NCI-H446 treated with DMSO at 0.1 percent for 48 hours (cell line): ENCODE measurements at places on chromosomes 1 and 21.

- no peak for DNase-seq
These were observed 127.6 kb upstream of the DAB1 start for GRCh38 chr1:57551476-57551875.

- DNase-seq: no peak
These were observed 54.6 kb upstream of the BTG3 start for GRCh38 chr21:17667256-17667655.

- DNase-seq: peak; percentile 95
These were observed 43.0 kb upstream of the IKBKE start for GRCh38 chr1:206427291-206427690.

GRCh38 chr1:19946971-19947370 lies 23.6 kb upstream of the PLA2G2E start:
- DNase-seq: no peak

- no peak for DNase-seq
These were observed 153.9 kb upstream of the CAMK1G start for GRCh38 chr1:209429611-209430010.

DNA sequence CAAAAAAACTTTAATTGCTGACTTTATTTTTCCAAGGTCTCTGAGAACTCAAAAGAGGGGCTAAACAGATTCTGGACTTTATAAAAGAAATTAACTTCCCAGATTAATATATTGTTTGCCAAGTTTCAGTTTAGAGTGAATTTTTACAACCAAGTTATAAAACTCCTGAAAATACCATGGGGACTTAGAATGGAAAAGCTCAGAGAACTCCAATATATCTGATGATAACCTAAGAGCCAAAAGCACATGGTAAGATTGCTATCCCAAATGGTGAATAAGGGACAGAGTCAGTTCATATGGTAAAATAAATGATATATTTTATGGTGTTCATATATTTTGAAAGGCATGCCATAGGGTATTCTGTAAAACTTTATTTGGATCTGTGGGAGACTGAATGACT lies 470.9 kb downstream of the TTLL7 start:
- no peak for DNase-seq

DNA sequence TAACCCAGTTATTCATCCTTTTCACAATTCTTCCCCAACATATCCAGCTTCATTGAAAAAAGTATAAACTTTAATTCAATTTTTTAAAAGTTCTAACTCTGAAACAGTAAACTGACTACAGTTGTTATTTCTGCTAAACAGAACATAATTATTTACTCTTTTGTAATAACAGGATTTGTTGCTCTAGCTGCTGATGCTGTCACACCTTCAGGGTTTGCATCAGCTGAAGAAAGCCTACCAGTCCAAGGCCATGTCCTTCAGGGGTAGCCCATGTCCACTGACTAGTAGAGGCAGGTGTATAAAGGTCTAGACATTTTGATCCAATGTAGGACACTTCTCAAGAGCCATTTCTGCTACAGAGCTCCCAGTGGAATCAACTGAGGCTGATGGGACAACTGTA lies 107.7 kb downstream of the CDC42BPA start:
- DNase-seq: no peak

- DNase-seq: no peak
These were observed 87.8 kb downstream of the ADCY10 start for GRCh38 chr1:167826127-167826526.

DNA sequence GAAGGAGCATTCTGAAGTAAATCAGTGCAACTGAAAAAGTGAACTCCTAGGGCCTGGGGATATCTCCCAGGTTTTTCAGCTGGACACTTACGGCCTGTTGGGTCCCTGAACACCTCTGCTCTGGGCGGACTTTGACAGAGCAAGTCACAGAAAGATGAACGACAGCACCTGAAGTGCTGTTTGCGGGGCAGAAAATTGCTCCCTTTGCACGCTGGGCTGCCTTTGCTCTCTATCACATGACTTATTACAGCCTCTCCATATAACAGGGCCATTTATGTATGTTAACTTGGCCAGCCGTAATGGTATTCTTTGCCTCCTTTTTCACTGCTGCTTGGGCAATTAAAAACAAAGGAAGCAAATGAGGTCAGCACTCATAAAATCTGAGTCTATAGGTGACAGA lies 332.9 kb downstream of the BARHL2 start:
- DNase-seq: no peak

GRCh38 chr1:116586741-116587143 lies 15.9 kb upstream of the CD58 start:
- DNase-seq: no peak

- no peak for DNase-seq
These were observed 45.1 kb upstream of the MACF1 start for GRCh38 chr1:39159224-39160036.

DNA sequence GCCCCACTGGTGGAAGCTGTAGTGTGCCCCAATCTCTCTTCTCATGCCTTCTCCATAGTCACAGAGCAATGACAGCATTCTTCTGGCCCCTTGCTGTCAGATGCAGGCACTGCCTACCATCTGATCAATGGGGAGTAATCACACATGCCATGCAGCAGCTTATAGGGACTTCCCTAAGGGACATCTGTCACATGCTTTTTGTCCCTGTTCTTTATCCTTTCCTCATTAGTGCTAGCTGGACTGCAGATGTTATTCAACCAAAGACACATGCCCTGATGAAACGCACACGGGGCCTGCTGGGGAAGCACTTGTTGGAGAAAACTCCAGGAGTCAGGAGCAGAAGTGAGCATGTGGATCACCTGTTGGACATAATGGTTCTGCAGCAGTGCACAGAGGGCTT lies 108.7 kb downstream of the KCNJ15 start:
- DNase-seq: no peak

DNA sequence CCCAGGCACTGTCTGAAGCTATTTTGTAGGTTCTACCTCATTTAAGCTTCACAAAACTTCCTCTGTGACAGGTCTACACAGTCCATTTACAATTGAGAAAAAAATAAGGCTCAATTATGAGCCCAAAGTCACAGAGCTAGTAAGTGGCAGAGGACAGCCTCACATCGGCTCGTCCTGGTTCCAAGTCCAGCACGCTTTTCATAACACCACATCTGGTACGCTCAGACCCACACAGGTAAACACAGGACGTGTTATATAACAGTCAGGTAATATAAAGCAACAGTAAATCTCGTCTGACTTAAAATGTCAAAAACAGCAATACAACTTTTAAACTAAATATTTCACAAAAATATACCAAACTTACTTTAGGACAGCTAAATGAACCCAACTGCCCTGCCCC lies 13.1 kb downstream of the JAK1 start:
- no peak for DNase-seq

DNA sequence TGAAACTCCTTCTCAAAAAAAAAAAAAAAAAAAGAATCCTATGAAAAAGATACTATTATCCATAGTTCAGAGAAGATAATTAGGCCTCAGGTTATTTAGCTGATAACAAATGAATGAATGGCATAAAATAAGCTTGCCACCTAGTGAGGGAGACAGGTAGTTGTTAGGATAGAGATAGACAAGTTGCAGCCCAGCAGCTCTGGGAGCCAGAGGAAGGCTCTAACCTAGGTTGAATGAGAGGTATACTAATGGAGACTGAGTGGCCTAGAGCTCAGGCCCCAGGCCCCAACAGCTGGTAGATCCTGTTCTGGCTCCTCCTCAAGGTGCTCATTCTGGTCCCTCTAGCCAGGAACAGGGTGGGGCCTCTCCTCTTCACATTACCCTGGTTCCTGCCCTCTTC lies 20.6 kb upstream of the RSPO1 start:
- DNase-seq: no peak

DNA sequence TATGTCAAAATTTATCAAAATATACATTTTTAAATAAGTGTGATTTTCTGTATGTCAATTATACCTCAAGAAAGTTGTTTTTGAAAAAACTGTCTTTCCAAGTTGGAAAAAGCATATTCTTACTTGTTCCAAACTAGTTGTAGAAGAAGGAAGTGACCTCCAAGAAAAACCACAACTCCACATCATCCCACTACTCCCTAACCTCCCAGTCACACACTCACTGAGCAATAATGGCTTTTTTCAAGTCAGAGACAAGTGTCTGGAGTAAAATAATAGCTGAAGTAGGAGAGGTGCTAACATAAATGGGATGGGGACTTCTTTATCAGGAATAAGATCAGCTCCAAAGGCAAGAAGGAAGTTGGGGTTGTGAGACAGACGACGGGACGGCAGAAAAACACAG lies 13.4 kb downstream of the EPRS1 start:
- no peak for DNase-seq

DNA sequence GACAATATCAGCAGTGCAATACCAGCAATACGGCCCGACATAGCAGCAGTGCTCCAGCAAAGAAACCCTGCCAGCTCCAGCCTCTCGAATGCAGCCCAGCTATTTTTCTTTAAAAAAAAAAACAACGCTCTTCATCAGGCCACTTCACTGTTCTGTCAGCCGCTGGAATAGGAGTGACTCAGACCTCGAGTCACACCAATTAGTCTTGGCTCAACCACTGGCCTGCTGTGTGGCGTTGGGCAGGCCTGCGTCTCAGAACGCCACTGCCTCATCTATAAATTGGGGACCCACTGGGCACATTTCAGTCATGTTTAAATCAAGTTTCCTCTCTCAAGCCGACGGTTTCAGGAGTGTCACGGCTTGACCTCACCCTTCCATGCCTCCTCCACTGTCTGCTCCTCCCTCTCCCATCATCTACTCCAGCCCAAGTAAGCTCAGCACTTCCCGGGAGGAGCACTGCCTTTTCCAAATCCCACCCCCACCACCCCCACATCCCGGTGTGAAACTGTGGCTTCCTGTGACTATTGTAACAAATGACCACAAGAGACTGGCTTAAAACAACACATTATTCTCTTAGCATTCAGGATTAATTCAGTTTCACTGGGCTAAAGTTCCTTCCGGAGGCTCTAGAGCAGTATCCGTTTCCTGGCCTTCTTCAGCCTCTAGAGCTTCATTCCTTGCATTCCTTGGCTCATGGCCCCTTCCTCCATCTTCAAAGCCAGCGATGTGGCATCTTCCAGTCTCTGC lies 71.9 kb upstream of the EFHD2 start:
- DNase-seq: peak; percentile 19

GRCh38 chr21:44751186-44751798 lies 39.9 kb upstream of the TSPEAR start:
- DNase-seq: no peak

DNA sequence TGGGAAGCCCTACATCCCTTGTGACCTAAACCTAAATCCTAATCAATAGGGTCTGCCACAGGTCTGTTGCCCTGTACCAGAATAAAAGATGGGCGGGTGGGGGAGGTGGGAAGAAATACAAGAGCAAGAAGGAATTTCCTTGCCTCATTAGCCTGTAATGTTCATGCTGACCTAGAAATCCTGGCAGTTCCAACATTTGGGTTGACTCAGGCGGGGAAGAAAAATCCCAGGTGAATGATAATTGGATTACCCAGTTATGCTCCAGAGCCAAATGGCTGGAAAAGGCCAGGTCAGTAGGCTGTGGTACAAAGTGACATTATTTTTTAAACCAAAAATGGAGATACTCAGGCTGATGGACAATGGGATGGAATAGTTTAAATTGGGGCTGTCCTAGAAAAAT lies 27.3 kb upstream of the A3GALT2 start:
- DNase-seq: no peak

GRCh38 chr1:112935461-112936111 lies 20.4 kb downstream of the SLC16A1 start:
- DNase-seq: no peak

DNA sequence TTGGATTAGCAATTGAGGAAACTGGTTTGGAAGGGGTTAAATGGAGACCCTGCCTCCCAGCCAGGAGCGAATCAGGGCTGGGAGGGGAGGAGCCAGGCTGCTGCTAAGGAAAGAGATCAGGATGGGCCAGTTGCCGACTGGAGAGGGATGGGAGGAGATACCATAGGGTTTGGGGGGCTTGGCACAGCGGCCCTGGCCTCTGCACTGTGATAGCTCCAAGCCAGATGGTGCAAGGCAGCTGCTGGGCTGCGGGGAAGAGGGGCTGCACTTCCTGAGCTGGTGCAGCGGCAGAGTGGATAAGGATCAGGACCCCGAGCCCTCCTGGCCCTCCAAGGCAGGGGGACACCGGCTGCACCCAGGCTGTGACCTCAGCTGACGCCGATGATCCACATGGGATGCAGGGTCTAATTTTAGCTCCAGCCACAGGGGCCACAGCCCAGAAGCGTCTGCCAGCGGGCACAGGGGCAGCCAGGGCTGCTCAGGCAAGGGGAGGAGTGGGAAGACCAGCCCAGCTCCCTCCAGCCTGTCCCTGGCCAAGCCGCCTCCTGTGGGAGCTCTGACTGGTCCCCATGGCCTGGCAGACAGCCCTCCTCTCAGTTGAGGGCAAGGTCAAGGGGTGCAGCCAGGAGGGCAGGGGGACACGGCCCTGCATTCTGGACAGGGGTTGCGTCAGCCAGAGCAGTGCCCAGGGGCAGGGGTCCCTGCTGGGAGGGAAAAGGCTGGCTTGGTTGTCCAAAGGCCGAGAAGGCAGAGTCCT lies at the start of gene EXTL1:
Gene EXTL1 (plus strand): TSS at position 129 of the 757 bp plus-strand sequence. CDS start 872 bp downstream, outside the sequence.
- peak; percentile 41 for DNase-seq

- no peak for DNase-seq
These were observed 4.2 kb downstream of the GJA4 start for GRCh38 chr1:34796990-34797389.

DNA sequence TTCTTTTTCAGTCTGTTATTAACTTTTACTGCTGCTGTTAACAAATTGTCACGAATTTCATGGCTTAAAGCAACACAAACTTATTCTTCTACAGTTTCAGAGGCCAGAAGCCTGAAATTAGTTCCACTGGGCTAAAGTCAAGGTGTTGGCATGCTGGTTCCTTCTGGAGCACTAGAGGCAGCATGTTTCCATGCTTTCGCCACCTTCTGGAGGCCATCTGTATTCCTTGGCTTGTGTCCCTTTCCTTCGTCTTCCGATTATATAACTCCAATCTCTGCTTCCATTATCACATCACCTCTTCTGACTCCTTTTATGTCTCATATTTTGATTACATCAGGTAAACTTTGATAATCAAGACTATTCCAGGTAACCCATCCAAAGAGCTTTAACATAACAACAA lies 1742.1 kb downstream of the BRINP3 start:
- no peak for DNase-seq

- no peak for DNase-seq
These were observed 37.3 kb upstream of the PIGV start for GRCh38 chr1:26750428-26750827.
